ENCODE measurements at places on chromosomes 13 and 19.

DNA sequence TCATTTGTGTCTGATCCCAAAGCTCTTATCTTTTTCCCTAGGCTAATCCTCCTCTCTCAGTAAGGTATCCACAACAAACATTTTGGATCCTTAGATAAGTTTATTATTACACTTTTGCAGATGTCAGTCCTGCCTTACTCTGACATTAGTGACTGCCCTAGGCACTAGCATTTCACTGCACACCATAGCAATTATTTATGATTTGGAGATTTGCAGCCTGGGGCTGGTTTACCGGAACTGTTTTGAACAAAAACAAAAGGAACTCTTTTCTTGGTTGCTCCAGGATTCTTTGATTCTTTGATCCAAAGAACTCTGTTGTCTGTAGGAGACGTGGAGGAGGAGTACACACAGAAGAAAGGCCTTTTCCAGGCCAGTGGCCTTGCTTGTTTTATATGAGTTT, 80.4 kb downstream of the EDNRB start:
- no peak for DNase-seq

- peak; percentile 36 for DNase-seq
These were observed 81.0 kb upstream of the UBAC2 start for GRCh38 chr13:99119656-99120055.

GRCh38 chr19:52648336-52649016, 10.3 kb upstream of the ZNF83 start:
- no peak for DNase-seq

- DNase-seq = no peak
These were observed 183.3 kb downstream of the HS6ST3 start for GRCh38 chr13:96273196-96273595.

DNA sequence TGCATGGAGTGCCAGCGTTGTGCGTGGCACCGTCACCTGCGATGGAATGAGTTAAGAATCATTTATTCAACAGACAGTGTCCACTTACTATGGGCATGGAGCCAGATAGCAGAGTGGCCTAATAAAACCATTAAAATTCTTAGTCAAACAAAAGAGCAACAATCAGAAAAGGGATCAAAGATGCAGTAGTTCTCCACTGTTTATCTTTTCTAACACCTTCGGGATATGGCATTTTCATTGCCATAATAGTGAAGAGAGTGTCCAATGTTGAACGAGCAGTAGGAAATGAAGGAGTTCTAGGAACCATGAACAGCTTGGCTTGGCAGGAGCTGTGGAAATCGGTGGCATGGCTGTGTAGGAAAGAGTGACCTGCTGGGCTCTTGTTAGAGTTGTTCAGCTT, 2.0 kb downstream of the TNFSF11 start:
- no peak for DNase-seq

DNA sequence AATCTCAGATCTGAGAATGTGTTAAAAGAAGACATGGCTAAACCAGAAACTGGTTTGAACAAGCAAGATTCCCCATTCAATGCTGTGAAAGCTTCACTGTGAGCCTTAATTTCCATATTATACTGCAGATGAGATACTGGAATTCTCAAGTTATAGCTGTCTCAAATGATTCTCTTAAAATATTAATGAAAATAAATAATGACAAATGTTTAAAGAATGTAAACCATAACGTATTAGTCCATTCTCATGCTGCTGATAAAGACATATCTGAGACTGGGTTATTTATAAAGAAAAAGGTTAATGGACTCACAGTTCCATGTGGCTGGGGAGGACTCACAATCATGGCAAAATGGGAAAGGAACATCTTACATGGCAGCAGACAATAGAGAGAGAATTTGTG, 667.8 kb downstream of the SLITRK1 start:
- DNase-seq = no peak

DNA sequence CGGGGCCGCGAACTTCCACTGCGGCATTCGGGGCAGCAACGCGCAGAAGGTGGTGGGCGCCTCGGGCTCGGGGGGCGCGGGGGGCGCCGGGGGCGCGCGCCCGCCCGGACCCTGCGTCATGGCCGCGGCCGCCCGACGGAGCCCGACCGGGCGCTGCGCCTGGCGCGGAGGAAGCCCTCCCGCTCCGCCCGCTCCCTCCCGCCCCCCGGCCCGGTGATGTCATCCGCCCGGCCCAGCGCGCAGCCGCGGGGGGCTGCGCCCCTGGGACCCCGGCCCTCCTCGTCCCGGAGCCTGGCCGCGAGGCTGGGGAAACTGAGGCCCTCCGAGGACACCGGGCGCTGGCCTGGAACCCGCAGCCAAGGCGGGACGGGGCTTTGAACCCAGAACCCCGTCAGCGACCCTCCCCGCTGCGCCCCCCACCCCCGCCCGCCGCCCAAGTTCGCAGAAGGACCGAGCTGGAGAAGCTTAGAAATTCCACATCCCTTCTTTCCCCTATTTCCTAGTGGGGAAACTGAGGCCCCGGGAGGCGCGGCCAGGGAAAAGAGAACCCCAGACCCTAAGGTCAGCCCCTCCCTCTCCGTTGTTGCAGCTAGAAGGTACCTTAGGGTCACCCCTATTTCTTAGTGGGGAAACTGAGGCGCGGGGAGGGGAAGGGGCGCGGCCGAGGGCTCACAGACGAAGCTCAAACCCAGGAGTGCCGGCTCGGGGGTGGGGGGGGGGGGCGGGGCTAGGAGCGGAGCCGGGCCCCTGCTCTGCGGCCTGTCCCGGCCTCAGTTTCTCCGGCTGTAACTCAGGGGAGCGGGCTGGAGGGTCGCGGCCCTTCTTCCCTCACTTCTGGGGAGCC, at the start of gene SHC2:
TSS of gene SHC2 (minus strand) at position 157 of the 844 bp plus-strand sequence. CDS start at position 120, 37 bp downstream.
- no peak for DNase-seq

DNA sequence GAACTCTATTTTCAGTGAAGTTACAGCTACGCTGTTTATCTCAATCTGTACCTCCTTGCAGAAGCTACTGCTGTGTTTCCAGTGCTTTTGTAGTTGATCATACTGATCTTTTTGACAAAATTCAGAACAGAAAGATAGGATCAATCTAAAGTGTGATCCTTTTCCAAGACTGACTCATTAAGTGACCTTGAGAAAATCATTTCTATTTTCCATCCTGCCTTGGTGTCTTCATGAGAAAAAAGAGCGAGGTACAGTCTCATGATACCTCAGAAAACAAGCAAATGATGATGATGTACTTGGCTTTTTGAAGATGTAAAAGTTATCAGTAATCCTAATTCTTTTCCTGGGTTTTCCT, 46.0 kb upstream of the GPR183 start:
- no peak for DNase-seq

- no peak for DNase-seq
These were observed 4.6 kb downstream of the AP2S1 start for GRCh38 chr19:46845959-46846459.

- no peak for DNase-seq
These were observed 17.1 kb downstream of the USPL1 start for GRCh38 chr13:30634838-30635237.

DNA sequence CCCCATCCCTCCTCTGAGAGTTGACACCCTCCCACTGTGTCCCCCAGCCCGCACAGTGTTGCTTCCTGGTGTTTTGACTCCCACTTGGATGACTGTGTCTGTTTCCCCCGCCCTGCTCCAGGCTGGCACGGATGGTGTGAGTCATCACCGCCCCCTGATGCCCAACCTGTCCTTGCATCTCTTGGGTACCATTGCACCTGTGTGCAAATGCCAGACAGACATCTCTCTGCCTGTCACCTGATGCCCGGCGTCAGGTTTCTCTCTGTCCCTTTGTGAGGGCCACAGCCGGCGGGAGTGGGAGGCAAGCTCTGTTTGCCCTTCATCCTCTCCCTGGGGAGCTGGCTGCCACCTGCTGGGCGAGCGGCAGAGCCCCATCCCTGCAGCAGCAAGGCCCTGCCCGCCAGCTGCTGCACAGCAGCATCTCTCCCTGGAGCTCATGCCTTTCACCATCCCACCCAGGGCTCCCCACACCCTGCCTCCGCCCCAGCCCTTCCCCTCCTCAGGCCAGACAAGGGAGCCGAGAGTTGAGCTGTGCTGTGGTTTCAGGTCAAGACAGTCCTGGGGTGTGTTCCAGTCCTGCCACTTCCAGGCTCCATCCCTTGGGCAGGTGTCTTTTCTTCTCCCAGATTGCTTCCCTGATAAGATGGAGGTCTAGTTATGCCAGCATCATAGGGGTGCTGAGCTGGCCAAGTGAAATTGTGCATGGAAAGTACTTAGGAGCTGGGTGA, 29.7 kb downstream of the NKPD1 start:
- no peak for DNase-seq

DNA sequence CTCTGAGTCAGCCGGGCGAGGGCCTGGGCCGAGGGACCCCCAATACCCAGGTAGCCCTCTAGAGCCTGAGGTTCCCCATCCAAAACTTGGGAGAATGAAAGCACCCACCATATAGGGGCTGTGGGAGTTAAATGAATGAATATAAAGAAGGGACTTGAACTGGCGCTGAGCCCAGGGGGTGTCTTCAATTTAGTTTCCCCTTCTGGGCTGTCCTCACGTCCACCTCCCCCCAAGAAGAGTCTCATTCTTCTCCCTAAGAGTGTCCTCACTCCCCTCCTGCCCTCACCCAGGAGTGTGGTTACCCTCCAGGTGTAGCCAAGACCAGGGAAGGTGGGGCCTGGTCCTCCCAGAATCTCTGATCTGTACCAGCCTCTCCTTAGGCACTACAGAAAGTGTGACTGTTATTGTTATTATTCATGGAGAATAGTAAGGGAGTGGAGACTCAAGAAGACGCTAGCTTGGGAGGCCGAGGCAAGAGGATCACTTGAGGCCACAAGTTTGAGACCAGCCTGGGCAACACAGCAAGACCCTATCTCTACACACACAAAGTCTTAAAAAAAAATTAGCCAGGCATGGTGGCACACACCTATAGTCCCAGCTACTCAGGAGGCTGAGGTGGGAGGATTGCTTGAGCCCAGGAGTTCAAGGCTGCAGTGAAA, 2.7 kb downstream of the CD79A start:
- no peak for DNase-seq

GRCh38 chr19:19256072-19256969, 16.8 kb downstream of the TM6SF2 start:
- no peak for DNase-seq

DNA sequence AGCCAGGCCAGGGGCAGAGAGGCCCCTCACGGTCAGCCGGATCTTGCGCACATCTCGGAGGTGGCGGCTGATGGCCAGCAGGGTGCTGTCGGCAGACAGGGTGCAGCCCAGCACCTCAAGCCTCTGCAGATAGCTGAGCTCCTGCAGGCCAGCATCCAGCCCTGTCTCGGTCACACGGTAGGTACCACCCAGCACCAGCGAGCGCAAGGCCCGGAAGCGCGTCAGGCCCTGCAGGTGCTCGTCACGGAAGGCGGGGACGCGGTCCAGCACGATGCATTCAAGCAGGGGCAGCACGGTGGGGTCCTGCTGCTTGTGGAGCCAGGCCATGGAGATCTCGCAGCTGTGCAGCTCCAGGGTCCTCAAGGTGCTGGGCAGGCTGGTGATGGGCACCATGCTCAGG, 7.7 kb downstream of the FBXL12 start:
- no peak for DNase-seq

DNA sequence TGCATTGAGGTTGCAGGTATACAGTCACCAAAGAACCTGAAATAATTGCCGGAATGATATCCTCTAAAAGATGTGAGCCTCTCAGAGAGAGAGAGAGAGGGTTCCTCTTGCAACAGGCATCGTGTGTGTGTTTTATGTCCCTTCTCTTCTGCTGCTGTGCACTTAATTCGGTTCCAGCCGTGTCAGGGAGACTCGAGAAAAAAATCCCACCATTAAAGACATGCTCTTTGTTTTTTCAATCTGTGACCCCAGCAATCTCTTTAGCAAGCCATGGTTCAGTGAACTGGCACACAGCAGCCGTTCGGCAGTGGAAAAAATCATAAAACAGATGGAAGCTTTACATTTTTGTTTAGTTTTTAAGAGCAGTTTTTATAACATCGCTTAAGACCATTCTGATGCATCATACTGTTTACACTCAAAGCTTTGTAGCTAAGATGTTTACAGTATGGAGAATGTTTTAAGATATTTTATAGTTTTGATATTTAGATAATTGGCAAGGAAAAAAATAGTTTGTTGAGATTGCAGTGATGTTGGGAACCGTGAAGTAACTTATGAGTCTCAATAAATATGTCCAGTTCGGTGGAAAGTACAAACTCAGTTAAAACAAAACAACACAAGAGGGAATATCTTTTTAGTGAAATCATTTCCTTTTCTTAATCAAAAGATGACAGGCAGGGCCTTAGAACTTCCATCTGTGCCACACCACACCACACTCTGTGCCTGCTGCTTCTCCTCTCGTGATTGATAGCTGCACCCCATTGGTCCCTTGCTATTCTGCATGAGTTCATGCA, 31.2 kb upstream of the ZNF536 start:
- DNase-seq = no peak

GRCh38 chr19:12750851-12751250, 740 bp upstream of the BEST2 start:
- no peak for DNase-seq

- no peak for DNase-seq
These were observed 5.5 kb downstream of the TPT1 start for GRCh38 chr13:45335397-45336024.

- DNase-seq = peak; percentile 46
These were observed 10.0 kb downstream of the COL5A3 start for GRCh38 chr19:10000171-10000826.
